ENCODE measurements at places on chromosomes 1 and 21.

- DNase-seq: no peak
These were observed at the start of gene SLC25A34 for GRCh38 chr1:15736038-15736891. Gene SLC25A34 (plus strand): TSS chr1:15736258. CDS start chr1:15736486, 228 bp downstream.

DNA sequence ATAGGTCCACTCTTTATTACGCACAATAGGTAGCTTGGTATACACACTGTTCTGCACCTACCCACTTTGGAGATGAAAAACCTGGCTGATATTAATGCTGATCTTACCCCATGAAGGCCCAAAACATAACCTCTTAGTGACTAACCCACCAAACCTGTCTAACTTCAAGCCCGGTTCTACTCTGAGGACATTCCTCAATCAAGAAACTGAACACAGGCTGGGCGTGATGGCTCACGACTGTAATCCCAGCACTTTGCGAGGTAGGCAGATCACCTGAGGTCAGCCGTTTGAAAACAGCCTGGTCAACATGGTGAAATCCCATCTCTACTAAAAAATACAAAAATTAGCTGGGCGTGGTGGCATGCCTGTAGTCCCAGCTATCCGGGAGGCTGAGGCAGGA lies 50.5 kb downstream of the EYA3 start:
- no peak for DNase-seq

DNA sequence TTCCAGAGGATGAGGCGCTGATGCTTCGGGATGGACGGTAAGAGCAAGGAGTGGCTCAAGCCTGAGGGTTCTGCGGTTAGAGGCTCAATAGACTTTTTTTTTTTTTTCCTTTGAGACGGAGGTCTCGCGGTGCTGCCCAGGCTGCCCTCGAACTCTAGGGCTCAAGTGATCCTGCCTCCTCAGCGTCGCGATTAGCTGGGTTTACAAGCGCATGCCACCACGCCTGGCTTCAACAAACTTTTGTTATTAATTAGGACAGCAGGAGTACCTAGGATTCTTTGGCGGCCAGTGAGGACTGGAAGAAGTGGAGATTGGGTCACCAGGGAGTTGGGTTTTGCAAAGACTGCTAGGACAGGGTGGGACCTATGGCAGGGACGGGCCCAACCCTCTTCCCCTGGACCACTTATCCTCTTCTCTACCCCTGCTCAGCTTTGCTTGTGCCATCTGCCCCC lies 587 bp downstream of the SCNM1 start:
- DNase-seq: peak; percentile 67

DNA sequence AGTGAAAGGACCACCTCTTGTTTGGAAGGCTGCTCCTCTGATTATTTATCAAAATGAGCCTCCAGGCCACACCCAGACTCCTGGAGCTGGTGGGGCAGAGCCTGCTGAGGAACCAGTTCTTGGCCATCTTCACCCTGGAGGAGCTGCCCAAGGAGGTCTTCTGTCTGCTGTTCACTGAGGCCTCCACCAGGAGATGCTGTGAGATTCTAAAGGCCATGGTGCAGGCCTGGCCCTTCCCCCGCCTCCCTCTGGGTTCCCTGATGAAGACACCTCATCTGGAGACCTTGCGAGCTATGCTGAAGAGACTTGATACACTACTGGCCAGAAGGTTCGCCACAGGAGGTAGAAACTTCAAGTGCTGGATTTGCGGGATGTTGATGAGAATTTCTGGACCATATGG lies 61.7 kb upstream of the GJA8 start:
- no peak for DNase-seq

DNA sequence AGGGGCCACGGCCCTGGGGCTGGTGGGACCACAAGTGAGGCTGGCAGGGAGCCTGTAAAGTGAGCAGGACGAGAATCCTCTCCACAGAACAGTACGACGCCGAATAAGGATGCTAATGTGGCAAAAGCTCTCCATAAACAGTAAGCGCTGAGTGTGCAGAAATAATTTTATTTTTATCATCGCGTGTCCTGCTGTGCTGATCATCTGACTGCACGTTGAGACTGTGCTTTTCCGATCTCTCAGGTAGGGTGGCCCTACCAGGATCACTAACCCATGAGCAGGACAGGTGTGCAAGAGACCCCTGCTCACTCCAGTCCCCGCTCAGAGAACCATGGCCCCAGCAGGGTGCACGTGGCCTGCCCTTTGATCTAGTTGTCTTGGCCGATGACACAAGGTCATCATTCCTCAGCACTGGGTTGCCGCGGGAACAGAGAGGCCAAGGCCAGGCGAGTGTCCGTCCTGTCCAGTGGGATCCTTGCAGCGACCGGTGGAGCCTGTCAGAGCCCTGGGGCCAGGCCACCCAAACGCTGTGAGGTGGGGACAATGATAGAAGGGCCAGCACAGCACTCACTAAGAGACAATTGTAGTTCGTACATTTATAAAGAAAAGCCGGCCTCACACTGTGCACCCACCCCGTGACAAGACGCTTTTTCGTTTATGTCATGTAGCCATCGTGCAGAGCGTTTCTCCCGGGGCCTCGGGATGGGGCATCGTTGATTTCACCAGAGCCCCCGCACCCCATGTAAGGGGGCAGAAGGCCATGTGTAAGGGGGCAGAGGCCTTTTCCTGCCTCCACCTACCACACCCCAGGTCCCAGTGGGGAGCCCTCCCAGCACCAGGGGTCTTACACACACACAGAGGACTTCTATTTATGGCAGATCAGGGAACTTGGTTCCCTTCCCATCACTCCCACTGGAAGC lies 52.7 kb upstream of the ADARB1 start:
- DNase-seq: no peak
